Glutamatergic neuron (in vitro differentiated cells): ENCODE measurements at places on chromosomes 7 and 10. TPM values are rescaled to one million over a fixed set of nuclear protein-coding genes. Genes with fewer than 3 reads are reported as not detected.

GRCh38 chr7:118452128-118452527 lies 227.6 kb downstream of the ANKRD7 start:
- DNase-seq, result no peak

GRCh38 chr7:50418086-50418515 lies 32.0 kb downstream of the FIGNL1 start:
- DNase-seq, result peak; percentile 79

DNA sequence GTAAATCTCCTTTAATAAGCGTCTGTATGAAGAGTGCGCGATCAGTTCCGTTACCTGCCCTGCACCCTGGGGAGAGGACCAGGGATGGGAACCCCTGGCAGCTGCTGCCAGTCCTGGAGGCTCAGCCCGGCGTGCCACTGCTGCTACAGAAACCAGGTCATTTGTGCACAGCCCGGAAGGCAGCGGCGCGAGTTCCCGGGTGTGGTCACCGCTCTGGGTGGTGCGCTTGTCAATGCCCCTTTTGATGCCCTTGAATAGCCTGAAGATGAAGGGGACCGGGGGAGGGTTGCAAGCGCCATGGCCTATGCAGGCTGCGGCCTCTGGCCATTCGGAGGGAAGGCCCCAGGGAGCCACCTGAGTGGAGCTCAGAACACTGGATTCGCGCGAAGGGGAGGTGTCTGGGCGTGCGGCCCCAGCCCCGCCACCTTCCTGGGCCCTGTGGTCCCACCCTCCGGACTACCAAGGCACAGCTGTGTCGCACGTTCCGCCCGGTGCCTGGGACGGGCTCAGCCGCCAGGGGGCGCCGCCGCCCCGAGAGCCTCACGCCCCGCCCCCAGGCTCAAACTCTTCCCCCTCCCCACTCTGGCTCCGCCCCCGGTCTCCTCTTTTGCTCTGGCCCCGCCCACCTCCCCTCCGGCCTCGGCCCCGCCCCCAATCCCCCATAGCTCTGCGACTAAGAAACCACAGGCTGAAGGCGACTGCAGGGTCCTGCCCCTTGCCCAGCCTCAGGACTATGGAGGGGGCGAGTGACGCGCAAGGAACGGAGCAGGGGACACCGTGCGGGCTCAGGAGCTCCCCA lies 16.5 kb downstream of the AP5Z1 start:
- peak; percentile 92 for DNase-seq

DNA sequence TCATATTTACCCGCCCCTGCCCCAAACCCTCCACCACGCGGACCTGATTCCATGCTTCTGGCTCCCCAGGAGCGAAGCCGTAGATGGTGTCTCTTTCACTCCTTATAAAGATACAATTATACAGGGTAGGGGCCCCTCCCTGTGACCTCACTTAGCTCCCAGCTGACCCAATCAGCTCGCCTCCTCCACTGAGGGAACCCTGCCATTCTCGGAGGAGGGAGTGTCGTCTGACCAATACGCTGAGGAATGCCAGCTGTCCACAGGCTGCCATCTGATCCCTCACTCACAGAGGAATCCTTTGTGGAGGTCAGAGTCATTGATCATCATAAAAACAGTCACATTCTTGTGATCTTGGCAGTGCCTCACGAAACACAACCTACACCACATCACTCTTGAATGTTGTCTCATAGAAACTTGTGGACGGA lies 67.5 kb upstream of the INSIG1 start:
- peak; percentile 49 for DNase-seq

DNA sequence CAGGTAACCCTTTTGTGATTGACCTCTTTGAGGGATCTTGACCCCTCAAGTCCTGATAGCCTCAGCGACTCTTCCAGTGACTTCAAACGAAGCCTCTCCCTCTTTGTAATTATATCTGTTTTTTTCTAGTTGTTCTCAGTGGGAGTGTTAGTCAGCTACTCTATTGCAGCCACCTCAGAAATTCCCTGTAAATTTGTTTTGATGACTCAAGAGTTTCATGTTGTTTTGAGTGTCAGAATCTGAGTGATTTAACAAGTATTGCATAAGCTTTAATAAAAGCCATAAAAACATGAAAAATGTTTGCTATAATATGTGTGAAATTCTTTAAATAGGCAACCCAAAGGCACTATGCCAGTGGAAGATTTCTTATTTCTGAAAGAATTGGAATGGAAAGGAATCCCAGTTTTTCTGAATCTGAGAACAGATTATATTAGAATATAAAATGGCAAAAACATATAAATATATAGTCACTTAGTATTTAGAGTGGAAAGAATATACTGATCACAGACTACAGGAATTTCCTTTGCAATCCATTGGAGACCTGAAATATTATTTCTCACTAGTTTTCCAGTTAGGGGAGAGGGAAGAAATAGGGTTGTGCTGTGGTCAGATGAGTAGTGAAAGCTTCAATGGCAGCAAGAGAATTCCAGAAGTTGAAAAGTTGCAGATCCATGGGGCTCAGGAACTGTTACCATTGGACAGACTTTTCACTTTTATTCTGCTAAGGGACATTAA lies 94.4 kb upstream of the SEMA3C start:
- no peak for DNase-seq

- no peak for DNase-seq
Observed at GRCh38 chr7:132065193-132065988, 509.0 kb upstream of the PODXL start.

DNA sequence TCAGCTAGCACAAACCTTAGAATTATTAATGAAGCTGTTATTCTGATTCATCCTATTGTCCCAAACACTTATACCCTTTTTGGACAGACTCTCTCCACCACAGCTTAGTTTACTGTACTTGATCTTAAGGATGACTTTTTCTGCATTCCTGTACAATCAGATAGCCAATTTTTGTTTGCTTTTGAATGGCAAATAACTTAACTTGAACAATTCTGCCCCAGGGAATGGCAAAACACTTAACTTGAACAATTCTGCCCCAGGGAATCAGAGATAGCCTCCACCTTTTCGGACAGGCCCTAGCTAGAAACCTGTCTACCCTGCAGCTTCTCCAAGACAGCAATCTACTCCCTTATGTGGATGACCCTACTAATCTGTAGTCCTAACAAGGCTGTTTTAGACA lies 668.0 kb upstream of the LRRTM3 start:
- no peak for DNase-seq

DNA sequence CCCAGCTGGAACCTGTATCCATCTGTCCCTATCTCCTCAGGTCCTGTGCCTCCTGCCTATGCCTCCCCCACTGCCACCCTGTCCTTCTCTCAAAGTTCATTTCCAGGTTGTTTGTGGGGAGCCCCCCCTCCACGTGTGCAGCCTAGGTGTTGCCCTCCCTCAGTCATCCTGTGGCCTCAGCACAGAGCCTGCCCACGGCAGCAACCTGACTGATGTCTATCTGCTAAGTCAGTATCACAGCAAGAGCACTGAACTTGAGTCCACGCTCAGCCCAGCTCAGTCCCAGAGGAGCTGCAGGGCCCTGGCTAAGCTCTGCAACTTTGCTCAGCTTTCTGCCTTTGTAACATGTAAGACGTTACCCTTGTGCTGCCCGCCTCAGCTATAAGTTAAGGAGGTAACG lies 28.7 kb downstream of the FAM53B start:
- no peak for DNase-seq

DNA sequence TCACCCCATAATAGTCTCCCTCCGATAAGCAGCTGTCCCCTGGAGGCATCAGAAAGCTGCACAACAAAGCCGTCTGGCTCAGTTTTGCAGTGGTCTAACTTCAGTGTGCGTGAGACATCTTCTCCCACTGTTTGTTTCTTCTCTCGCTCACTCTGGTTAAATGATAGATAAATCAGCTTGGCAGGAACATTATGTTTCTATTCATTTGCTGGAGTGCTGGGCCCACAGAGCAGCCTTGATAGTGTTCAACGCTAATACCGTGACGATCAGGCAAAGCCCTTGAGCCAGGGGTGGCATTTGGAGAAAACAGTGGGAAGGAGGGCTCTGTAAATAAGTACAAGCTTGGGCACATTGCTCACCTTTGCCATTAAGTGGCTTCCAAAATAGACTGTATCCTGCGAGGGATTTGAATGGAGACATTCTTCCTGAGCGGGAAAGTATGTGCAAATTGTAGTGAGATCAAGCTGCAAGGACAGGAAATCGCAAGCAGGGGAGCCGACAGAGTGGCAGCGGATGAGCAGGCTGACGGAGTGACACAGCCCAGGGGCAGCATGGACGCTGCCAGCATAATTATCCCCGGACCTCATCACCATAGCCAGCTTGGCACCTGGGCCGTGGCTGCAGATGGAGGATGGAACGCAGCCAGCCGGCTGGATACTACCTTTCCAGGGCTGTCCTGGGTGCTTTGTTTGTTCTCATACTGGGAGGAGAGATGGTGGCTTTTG lies 256.8 kb upstream of the FZD8 start:
- no peak for DNase-seq

ITGB8 gene
- total RNA-seq, result 19.0 TPM

DNA sequence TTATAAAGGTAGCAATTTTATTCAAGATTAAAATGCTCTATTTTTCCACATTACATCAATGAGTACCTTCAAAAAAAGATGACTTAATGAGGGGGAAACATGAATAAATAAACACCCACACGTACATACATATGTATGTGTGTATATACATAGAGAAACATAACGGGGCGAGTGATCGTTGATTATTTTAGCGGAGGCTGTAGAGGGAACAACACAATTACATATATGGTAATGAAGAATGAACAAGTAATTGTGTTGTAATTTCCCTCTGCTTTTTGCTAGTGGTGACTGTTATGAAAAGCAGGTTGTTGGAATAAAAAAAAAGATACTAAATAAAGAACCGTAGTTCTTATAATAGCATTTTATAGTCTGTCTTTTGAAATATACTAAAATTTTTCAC lies 63.2 kb downstream of the CACNB2 start:
- DNase-seq, result no peak

DNA sequence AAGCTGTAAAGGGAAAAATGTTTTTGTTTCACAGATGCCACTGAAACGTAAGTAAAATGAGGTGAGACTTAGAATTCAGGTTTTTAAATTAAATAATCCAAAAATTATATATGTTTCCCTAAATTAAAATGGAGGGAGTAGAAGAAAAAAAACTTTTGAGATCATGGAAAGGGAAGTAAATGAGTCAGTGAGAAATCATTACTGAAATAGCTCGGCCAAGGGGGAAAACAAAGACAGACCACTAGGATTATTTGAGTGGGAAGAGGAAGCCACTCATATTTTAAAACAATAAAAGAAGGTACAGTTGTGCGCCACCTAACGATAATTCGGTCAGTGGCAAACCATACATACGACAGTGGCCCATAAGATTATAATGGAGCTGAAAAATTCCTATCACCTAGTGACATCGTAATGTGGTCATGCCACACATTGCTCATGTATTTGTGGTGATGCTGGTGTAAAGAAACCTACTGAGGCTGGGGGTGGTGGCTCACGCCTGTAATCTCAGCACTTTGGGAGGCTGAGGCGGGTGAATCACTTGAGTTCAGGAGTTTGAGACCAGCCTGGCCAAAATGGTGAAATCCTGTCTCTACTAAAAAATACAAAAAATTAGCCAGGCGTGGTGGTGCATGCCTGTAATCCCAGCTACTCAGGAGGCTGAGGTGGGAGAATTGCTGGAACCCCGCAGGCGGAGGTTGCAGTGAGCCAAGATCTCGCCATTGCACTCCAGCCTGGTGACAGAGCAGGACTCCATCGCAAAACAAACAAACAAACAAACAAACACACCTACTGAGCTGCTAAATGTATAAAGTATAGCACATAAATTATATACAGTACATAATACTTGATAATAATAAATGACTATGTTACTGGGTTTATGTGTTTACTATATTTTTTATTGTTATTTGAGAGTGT lies 64.7 kb downstream of the MKX start:
- no peak for DNase-seq

CDK1 gene
- 10.4 TPM for total RNA-seq

SUV39H2 gene
- total RNA-seq, result 15.1 TPM

DNA sequence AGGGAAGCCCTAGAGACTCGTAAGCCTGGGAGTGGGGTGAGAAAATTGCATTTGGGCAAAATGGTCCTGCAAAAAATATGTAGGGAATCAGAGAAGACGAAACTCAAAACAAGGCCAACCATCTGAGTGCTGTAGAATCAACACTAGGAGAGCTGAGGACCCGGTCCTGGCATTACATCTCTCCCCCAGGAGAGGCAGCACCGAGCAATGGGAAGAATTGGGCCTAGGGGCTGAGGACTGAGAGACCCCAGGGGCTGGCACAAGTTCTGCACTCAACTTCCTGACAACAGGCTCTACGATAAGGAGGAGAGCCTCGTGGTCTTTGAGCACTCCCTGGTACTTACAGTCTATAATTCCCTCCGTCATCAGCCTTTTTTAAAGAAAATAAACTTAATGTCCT lies 47.6 kb downstream of the BPGM start:
- no peak for DNase-seq

- DNase-seq, result no peak
Observed at GRCh38 chr7:155804431-155804831, 7.8 kb downstream of the SHH start.

PAX4 gene
- total RNA-seq, result not detected

CHRM2 gene
- total RNA-seq, result not detected

- DNase-seq, result peak; percentile 71
Observed at GRCh38 chr10:97532935-97533671, 34.4 kb downstream of the UBTD1 start.

IRF5 gene
- not detected for total RNA-seq

GRCh38 chr10:100791369-100792058 lies 46.1 kb downstream of the PAX2 start:
- no peak for DNase-seq

DNA sequence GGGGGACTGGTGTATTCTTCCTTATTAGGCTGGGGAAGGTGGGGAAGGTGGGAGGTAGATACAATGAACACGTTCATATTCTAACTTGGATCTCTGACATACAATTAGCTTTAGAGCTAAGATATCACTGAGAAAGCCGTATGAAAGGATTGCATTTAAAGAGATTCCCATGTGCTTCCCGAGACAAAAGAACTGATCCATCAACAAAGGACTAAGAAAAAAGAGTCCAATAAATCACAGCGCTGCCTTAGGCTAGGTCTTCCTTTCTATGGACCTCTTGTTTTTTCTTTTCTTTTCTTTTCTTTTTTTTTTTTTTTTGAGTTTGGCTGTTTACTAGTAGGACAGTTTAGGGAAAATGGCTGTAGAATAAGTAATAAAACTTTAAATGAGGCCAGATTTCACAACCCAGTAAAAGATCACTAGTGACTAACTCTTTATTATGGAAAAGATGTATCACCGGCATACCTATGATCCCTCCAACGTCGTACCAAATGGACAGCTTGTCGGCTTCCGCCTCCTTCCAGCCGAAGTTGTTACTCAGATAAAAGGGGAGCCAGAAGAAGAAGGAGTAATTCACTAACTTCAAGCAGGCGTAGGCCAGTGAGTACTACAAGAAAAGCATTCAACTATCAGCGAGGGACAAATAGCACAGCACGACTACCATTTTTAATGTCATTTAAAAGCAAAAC lies 50.0 kb downstream of the SLC37A3 start:
- no peak for DNase-seq

DNA sequence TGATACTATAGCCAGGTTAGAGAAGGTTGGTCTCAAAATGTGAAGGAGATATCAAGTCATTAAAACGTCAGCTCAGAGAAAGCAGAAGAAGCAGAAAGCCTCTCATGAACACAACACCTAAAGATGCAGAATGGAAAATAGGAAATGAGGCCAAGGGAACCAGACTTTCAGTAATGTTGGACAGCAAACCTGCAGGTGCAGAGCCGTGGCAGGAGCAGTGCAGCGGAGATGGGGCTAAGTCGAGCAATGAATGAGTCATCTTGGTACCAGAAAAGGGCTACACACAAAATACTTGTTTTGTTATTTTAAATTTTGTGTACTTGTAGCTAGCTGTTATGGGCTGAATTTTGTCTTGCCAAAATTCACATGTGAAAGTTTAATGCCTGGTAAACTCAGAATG lies 479.6 kb upstream of the POM121L12 start:
- no peak for DNase-seq

- no peak for DNase-seq
Observed at GRCh38 chr10:72392571-72392970, 37.9 kb upstream of the DNAJB12 start.

HSPA12A gene
- 75.0 TPM for total RNA-seq
